Mesenteric fat pad (tissue), 1 donor: ENCODE measurements at places on chromosomes 5 and 9. TPM values are rescaled to one million over a fixed set of nuclear protein-coding genes. Genes with fewer than 3 reads are reported as not detected.

- DNase-seq, result no peak
Observed at GRCh38 chr9:105188746-105189145, 55.7 kb upstream of the SLC44A1 start.

- peak; percentile 14 for DNase-seq
Observed at GRCh38 chr5:2901511-2901910, 150.0 kb upstream of the IRX2 start.

DNA sequence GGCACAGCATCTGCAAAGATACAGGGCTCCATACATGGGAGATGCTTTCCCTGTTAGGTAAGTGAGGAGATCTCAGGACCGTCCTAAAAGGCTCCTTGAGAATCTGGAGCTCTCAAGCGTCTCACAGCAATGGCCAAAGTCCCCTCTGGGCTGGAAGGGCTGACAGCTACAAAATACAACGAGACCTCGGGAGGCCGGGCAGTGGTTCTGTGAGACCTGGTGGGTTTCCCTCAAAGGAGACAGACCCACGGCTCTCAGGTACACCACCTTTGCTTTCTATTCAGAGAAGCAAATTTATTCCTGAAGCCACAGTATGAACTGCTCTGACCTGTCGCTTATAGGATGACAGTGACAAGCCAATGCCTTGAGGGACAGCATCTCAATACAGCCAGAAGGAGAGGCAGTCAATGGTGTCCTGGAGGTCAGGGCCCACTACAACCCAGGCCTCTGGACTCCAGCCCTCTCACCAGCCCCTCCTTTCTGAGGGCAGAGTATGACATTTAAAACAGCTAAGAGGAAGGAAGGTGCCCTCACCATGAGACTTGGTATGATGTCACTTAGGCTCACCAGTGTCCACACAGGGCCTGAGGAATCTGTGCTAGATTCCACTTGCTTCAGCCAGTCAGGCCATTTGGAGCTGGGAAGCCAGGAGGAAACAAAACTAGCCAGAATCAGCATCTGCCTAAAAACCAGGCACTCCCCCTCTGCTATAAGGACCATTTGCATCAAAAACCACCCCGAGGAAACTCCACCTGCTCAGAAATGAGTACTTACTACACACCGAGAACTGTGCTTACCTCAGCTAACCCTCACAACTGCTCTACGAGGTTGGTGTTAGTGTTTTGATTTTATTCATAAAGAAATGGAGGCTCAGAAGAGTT, 86.5 kb upstream of the FSTL4 start:
- DNase-seq, result peak; percentile 68

GRCh38 chr9:120646948-120647347, 67.0 kb upstream of the CDK5RAP2 start:
- no peak for DNase-seq

- DNase-seq, result peak; percentile 78
Observed at GRCh38 chr9:127172066-127172707, 49.8 kb upstream of the ANGPTL2 start.

DNA sequence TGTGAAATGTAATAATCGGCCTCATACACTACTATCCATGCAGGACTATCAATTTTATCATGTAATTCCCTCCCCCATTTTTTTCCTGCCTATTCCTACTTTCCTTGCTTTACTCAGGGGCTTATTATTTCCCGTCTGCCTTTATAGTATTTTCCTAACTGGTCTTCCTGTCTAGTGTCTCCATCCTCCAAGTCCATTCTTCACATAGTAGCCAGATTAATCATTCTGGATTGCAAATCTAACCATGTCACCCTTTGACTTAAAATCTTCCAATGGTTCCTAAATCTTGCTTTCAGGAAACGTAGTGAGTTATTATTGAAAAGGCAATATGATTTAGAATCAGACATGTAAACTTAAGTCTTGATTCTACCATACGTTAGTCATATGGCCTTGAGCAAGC, 307.4 kb upstream of the HAPLN1 start:
- DNase-seq, result no peak

- no peak for DNase-seq
Observed at GRCh38 chr9:105273731-105274130, 29.3 kb downstream of the SLC44A1 start.

Gene DMRT3
- 1.1 TPM for total RNA-seq

Gene ENTPD8
- total RNA-seq, result not detected
